IPS DF 19.7 (cell line): ENCODE measurements at places on chromosomes 5 and 9.

DNA sequence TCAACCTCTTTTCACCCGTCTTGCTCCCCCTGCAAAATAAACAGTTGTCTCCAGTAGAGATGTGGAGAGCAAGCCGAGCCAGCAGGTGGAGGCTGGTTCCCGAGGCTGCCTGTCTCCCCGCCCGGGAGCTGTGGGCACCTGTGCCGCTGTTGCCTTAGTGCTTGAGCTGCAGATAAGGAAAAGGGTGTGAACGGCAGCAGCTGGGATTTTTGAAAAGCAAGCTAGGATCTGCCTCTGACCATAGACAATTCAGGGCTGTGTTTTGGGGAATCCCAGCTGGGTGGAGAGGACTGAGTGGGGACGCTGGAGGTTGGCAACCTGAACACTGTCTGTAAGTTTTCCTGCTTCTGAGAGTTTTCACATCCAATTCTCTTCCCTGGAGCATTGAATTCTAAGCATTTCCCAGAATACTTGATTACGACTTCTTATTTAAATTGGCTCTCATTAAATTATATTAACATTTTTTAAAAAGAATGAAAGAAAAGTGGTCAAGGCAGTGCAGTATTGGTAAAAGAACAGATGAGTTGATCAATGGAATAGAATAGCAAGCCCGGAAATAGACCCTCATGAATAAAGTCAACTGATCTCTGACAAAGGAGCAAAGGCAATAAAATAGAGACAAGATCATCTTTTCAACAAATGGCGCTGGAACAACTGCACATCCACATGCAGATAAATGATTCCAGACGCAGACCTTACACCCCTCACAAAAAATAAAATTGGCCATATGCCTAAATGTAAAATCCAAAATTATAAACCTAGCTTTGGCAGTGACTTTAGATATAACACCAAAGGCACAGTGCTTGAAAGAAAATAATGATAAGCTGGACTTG, 9.7 kb downstream of the WNK2 start:
- no peak for DNase-seq

- DNase-seq, result peak; percentile 96
Observed at GRCh38 chr5:34522599-34523386, 133.3 kb upstream of the RAI14 start.

DNA sequence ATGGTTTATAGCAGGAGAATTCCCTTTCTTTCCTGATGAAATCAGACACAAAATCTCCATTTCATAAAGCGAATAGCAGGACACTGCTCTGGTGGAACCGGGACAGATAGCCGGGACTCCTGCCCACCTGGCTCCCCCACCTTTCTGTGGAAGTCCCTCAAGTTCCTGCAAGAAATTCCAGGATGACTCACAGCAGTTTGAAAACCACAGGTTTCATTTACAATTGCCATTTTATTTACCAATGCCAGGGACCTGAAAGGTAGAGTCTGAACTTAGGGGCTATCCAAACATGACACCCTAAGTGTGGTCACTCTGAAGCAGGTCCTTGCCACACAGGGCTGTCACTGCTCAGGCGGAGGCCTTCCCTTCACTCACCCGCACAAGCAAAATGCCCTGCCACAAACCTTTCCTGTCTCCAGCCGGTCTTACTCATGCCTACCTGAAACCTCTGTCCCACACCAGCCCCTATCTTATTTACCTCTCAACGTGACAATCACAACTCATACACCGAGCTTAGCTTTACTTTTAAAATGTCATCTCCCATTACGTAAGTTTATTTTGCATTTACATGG, 63.3 kb upstream of the TAF1L start:
- no peak for DNase-seq

- DNase-seq, result no peak
Observed at GRCh38 chr9:73906671-73907070, 590.5 kb upstream of the RORB start.

- DNase-seq, result no peak
Observed at GRCh38 chr5:108813673-108814072, 66.0 kb downstream of the FER start.

DNA sequence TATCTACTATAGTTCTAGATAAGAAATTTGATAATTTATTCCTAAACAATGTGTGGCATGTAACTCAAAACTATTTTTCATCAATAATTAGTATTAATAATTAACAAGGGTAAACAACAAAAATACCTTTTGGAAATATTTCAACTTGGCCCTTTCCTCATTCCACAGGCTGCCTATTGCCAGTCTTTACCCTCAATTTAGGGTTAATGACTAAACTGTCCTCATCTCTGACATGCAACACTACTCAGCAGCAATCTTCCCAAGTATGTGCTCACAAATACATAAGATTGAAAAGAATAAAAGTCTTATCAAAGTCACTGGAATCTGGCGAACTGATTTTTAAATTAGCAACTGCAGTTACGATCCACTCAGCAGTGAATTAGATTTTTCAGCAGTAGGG, 153.6 kb downstream of the GLIS3 start:
- no peak for DNase-seq

- DNase-seq, result no peak
Observed at GRCh38 chr5:375921-376798, 54.6 kb downstream of the AHRR start.

- DNase-seq, result no peak
Observed at GRCh38 chr5:56989676-56990075, 37.8 kb upstream of the MIER3 start.

DNA sequence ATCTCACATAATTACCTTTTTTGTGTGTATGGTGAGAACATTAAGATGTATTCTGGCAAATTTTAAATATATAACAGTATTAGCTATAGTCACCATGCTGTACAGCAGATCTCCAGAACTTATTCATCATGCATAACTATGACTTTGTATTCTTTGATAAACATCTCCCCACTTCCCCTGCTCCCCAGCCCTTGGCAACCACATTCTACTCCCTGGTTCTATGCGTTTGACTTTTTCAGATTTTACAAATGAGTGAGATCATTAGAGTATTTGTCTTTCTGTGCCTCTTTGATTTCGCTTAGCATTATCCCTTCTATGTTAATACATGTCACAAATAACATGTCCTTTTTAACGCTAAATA, 49.4 kb downstream of the SMC2 start:
- no peak for DNase-seq

- no peak for DNase-seq
Observed at GRCh38 chr5:139882961-139883539, 87.4 kb downstream of the PSD2 start.

- DNase-seq, result no peak
Observed at GRCh38 chr9:117734523-117735314, 30.5 kb downstream of the TLR4 start.

- DNase-seq, result no peak
Observed at GRCh38 chr5:43601454-43602260, 1.3 kb upstream of the NNT start.

GRCh38 chr5:139705191-139705590, 57.0 kb downstream of the CXXC5 start:
- DNase-seq, result no peak

DNA sequence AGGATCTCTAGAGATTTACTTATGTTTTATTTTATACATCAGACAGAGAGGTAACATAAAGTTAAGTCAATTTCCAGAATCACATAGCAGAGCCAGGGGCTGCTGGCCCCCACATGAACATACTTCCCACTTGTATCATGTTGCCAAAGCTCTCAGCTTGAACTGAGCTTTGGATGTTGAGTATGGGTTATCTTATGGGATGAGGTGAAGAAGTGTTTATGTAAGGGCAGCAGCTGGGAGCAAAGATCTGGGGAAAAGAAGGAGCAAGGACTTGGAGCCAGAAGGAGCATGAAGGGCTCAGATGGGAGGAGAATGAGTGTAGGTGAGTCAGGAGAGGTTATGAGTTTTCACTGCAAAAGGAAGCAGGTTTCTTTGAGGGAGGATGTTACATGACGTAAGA, 72.0 kb downstream of the MROH2B start:
- no peak for DNase-seq

- no peak for DNase-seq
Observed at GRCh38 chr5:79418276-79418675, 95.7 kb downstream of the HOMER1 start.

DNA sequence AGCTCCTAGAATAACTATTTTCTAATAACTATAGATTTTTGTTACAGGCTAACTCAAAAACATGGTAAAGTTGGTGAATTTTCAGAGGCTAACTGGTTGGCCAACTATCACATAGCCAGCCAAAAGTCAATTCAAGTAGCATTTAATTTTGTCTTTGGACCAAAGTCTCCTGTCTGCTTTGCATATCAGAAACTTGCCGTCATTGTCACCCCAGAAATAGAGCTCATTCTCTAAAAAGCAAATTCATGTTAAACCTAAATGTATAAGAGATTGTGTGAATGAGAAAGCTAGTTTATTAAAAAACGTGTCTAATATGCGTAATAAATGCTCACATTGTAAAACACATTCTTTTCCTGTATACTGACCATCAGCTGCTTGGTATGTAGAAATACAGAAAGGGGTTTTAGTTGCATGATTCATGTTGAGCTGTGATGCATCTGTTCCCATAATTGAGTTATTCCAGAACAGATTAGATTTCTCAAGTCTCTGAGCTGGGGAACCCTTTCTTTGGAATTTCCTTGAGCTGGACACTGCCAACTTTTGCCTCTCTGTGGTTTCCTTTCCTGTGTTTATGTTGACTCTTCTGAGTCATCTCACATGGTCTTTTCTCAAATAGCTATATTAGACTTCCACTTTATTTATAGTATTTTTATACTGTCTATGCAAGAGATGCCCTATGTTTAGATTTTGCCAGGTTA, 7.3 kb downstream of the SRFBP1 start:
- DNase-seq, result no peak

DNA sequence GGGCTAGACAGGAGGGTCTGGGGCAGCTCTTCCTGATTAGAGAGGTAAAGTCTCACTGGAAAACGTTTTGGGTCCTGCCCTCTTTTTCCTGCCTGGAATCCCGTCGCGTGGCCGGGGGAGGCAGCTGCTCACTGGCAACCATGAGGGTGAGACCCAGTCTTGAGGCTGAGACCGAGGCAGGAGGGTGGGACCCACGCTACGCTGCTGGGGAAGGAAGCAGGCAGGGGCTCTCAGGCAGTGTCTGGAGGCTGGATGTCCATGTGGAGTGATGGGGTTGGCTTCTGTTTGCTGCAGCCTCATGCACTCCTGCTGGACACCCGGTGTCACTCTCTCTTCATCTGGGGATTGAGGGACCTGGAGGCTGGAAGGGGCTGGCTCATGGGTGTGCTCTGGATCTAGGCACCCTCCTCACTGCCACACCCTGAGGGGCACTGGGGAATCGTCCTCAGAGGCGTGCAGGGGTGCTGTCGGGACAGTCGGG, 11.3 kb upstream of the SLC2A6 start:
- DNase-seq, result no peak

- DNase-seq, result no peak
Observed at GRCh38 chr5:177350776-177351391, 584 bp downstream of the LMAN2 start.

GRCh38 chr9:115254287-115255180, 136.6 kb upstream of the TNC start:
- no peak for DNase-seq

GRCh38 chr9:103730866-103731265, 363.2 kb upstream of the SMC2 start:
- no peak for DNase-seq

DNA sequence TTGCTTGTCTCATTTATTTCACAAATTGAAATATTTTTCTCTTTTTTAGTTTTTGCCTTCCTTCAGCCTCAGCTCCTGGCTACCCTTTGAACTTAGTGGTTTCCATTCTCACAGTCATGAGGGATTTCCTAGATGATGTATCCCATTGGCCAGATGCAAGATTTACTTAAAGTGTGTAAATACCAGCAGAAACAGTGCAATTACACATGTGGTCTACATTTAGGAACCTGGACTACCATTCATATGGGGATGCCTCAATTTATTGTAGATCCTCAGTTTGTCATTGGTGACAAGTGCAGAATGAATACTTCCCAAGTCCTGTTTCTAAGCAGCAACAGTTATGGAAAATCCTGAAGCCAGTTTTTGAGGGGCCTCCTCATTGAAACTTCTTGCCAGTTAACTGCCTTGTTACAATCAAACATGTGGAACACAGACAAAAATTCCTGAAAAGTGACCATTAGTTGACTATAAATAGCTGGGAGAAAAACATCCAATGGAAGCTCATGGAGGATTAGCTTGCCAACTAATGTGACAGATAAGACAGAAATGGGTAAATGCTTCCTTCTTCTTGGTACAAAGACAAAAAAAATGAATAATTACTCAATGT, 113.6 kb upstream of the FER start:
- DNase-seq, result no peak

DNA sequence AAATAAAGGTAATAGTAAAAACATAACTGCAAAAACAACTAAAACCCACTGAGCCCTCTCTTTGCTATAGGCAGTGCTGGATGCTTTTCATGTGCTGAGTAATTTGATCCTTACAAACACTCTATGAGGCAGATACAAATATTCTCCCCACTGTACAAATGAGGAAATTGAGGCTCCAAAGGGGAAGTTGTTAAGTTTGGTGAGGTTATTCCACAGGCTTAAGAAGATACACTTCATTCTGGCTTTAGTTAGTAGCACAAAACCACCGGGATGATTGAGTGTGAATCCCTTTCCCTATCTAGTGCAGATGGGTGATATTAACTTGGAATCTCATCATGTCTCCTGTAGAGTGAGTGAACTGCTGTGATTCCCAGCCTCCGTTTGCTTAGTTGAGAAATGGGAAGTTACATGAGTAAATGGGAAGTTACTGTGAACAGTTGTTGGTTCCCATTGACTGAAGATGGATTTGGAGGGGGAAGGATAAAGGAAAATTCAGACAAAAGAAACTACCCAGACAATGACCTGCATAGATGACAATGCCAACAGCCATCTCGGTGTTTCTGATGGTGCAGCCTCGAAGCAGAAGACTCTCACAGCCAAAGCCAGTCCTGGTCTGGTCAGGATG, 208.3 kb downstream of the ATP10B start:
- DNase-seq, result no peak

GRCh38 chr5:37900692-37901091, 60.9 kb upstream of the GDNF start:
- DNase-seq, result peak; percentile 15

GRCh38 chr9:73229543-73229942, 77.9 kb downstream of the ANXA1 start:
- DNase-seq, result no peak

DNA sequence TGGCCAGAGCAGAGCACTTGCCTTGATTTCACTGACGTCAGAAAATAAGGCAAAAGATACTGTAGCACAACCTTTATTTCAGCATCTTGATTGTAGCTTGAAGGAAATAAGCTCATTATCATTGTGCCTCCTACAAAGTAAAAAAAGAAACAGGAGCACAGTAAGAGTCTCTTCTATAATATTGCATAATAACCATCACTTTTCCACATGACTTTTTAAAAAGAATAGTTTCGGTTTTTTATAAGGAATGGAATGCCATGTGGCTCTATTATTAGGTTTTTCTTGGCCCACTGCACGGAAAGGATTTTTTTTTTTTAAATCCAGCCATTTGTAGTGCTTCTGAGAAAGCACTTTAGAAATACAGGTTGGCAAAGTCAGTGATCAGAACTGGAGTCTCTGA, 655.3 kb downstream of the LRRC70 start:
- DNase-seq, result no peak
